Effector memory CD8-positive, alpha-beta T cell (primary cell): ENCODE measurements at places on chromosomes 5 and 9.

DNA sequence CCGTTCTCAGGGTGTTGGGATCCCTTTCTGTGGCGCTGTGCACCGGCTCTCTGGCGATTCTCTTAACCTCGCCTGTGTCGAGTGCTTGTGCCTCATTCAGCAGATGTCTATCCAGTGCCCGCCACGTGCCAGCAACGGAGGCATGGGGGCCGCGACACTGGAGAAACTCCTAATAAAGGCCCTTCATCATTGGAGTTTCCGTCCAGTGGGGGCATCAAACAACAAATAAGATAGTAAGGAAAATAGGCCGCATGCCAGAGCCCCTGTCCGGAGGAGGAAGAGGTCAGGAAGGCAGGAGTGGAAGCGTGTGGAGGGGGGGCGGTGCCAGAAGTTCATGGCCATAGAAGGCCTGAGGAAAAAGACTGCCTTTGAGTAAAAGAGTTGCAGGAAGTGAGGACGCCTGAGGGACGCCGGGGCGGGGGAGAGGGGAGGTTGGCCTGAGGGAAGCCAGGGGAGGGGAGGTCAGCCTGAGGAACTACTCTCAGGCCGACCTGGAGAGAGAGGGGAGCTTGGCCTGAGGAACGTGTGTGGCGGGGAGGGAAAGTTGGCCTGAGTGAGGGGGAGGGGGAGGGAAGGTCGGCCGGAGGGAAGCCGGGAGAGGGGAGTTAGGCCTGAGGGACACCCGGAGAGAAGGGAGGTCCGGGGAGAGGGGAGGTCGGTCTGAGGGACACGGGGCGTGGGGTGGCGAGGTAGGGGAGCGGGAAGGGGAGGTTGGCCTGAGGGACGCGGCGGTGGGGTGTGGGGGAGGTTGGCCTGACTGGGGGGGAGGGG lies 82.2 kb downstream of the CACNA1B start:
- no peak for DNase-seq

- no peak for DNase-seq
Measured at GRCh38 chr9:92607088-92607487, 62.8 kb downstream of the IPPK start.

- DNase-seq = peak; percentile 10
Measured at GRCh38 chr9:127451608-127451857, 223 bp downstream of the LRSAM1 start.

DNA sequence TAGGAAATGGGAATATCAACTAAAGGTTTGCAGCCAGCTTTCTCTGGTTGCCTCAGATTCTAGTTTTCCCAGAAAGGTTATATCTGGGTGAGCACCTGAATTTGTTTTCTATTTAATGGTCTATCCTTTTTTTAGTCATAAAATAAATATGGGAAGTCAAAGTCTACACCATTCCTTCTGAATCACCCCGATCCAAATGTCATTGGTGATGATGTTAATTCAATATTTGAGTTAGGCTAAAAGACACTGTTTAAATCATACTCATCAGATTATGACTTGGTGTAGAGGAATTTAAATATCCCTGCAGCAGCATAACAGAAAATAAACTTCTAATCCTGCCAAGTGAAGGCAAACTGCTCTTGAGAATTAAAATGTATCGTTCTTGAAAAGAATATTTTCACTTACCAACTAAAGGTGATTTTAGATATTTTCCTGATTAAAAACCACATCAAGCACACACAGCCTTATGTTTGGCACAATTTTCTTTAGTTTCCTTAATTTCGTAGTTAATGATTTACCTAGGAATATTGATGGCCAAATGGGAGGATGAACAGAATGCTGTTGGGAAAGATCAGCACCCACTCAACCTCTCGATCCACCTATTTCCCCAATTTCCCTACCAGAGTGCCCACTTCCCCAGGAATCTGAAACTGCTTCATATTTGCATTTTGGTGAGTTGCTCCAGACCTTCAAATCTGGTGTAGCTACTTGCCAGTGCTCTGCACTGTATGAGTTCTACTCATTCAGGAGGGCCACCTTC lies 103.1 kb upstream of the TSLP start:
- no peak for DNase-seq

DNA sequence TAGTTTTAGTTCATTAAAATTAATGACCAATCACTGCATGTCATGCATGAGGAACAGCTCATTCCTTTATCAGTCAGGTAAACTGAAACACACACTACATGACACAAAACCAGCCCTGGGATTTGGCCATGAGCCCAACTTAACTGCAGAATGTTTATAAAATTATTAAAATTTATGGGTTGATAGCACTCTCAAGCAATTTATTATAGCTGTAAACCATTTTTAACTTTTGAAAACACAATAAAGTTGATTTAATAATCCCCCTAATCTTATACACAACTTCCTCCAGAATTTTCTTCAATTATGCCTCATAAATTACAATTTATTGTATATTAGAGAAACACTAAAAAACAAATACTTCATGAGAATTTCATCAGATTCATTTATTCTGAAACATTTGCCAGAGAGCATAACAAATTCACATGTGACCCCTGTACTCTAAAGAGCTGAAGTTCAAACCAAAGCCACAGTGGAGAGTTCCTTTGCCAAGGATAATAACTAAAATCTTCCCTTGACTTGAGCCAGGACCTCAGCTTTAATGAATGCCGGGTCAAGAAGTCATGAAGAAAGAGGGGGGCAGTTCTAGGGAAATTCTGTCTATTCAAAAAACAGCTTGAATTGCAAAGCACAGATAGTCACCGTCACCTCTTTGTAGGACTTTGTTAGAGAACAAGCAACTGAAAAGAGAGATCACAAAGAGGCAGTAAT lies 763.7 kb upstream of the GRAMD2B start:
- DNase-seq = no peak

DNA sequence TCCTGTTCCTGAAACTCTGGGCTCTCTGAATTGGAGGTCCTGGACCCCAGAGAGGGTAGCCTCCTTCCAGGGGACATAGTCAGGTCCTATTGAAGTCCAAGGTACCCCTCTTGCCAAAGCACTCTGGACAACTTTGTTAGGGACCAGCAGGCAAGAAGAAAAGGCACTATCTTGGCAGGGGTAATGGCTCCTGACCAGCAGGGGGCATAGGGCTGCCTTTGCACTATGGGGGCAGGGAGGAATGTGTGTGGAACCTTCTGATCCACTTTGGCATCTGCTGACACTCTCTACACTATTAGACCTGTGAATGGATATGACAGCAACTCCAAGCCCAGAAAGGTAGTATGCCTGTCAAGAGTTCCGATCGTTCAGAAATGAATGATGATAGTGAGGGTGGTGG lies 179.0 kb upstream of the CD180 start:
- DNase-seq = no peak

GRCh38 chr5:89268460-89268859 lies 385.5 kb upstream of the MEF2C start:
- no peak for DNase-seq

- no peak for DNase-seq
Measured at GRCh38 chr5:94442991-94443390, 175.4 kb downstream of the KIAA0825 start.

- no peak for DNase-seq
Measured at GRCh38 chr9:105150991-105151685, 93.3 kb upstream of the SLC44A1 start.

- no peak for DNase-seq
Measured at GRCh38 chr9:37456817-37457216, 8.4 kb downstream of the ZBTB5 start.

DNA sequence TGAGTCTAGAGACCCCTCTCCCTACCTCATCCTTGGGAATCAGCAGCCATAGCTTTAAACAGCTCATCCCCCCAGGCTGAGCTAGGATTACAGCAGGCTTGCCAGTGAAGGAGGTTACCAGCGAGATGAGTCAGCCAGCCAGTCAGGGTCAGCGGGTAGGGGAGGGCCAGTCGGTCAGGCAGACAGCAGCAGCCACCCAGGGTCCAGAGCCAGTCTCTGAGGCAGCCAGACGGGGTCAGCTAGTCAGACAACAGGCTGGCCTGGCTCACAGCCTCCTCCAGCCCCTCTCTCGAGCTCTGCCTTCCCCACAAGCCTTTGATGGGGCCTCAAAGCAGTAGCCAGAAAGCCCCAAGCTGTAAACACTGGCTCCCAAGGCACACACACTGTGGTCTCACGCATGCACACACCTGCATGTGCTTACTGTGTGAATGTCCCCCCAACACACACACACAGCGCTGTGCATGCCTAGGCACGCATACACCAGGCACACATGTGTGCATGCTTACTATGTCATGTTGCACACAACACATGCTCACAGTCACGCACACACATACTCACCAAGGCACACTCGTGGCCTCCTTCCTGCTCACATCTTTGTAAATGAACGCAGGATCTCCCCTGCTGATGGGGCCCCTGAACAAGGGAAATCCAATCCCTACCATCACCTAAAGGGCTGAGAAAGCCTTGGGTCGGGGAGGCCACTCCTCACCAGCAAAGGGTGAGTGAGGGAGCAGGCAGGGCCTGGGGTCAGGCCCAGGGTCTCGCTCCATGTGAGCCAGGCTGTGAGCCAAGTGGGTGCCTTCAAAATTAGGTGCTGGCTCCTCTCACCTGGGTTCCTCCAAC lies 28.2 kb upstream of the CPLX2 start:
- DNase-seq = no peak

- DNase-seq = no peak
Measured at GRCh38 chr5:102313912-102314311, 17.8 kb upstream of the SLCO4C1 start.

GRCh38 chr5:50863534-50864170 lies 197.2 kb downstream of the PARP8 start:
- DNase-seq = no peak

DNA sequence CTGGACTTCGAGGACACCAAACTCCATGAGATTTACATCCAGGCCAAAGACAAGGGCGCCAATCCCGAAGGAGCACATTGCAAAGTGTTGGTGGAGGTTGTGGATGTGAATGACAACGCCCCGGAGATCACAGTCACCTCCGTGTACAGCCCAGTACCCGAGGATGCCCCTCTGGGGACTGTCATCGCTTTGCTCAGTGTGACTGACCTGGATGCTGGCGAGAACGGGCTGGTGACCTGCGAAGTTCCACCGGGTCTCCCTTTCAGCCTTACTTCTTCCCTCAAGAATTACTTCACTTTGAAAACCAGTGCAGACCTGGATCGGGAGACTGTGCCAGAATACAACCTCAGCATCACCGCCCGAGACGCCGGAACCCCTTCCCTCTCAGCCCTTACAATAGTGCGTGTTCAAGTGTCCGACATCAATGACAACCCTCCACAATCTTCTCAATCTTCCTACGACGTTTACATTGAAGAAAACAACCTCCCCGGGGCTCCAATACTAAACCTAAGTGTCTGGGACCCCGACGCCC lies 1.3 kb downstream of the PCDHGC3 start:
- no peak for DNase-seq

- DNase-seq = no peak
Measured at GRCh38 chr9:124423591-124423990, 8.3 kb upstream of the PSMB7 start.

GRCh38 chr9:28287455-28287854 lies 714.2 kb upstream of the C9orf72 start:
- no peak for DNase-seq

DNA sequence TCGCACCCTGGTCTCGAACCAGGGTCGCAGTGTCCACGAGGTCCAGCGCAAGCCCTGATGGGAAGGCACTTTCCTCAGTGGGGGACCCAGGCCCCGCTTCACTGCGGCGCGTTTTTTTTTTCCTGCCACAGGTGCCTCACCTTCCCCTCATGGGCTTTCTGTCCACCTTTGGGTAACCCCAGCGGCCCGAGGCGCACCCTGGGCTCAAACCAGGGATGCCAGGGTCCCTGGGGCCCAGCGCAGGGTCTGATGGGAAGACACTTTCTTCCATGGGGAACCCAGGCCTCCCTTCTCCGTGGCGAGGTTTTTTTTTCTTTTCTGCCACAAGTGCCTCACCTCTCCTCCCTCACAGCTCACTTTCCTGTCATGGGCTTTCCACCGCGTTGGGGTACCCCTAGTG lies 1269.9 kb downstream of the FOXD4L5 start:
- no peak for DNase-seq

- no peak for DNase-seq
Measured at GRCh38 chr9:6147846-6148245, 67.8 kb upstream of the IL33 start.

DNA sequence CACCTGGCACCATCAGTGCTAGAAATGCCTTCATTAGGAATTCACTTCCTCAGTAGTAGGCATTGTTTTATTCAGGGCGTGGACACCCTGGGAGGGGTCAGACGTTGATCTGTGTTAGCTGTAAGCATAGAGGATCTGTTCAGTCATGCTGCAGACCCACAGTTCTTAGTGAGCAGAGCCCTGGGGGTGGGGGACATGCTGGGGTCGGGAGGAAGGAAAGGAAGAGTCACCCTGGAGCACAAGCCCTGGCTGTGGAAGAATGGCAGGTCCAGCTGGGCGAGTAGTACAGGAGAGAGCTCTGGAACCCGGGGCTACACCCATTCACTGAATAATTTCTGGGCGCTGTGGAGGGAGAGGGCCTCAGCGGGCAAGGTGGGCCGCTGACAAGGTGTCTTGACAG lies 172.5 kb downstream of the FSTL4 start:
- DNase-seq = no peak

DNA sequence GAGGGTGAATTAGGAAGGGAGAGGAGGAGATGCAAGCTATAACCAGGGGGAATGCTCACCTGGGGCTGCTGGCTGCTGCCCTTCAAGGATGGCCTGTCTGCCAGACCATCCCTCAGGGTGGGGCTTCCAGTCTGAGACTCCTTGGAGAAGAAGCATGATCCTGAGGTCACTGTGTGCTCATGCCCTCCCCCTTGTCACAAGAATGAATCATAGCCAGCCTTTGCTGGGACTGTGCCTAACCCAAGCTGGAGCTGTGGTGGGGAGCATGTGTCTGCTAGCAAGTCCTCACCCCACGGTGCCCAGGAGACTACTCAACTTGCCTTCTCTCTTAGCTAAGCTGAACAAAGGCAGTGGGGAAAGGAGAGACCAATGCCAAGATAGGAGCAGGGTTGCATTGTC lies 463.6 kb downstream of the SPOCK1 start:
- no peak for DNase-seq

DNA sequence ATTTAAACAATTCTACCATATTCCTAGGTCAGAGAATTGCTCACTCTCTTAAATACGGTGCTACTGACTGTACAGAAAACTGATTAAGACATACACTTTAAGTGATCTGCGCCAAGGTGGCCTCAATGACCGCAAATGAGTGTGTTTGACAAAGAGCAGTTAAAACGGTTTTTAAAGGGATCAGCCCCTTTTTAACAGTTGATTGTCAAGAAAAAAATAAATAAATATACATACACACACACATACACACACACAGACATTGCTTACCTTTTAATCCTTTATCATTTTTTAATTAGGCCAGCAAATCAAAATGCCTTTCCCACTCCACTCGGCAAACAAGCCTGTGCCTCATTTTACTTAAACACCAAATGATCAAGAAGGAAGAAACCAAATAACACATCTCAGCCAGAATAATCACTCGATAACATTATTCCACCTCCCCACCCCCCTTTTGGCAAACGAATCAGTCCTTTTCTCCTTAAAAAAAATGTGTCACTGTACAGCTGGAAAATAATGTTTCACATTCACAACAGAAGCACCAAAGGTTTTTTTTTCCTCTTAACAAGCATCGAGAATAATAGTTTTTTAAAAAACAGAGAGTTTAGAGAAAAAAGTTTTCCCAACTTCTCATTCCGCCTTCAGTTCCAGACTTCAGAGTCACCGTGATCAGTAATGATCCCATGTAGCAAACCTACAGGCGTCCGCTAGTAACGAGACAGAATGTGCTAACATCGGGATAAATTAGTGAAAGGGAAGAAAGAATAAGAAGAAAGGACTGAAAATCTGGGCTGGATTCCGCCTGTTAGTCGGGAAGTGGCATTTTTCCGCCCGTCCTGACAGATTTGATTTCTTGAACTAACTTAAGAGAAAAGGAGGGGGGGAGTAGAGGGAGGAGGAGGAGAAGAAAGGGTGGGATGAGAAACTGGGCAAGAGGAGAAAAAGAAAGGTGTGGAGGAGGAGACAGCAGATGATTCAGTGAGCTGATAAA lies at the start of gene ZNF608:
ZNF608 (minus strand) TSS at position 712 of the 988 bp plus-strand sequence. CDS start 1,650 bp downstream, outside the sequence.
- DNase-seq = no peak
